ENCODE measurements at places on chromosomes 1 and 21.

- no peak for DNase-seq
Measured at GRCh38 chr1:94621395-94621794, 79.8 kb upstream of the F3 start.

DNA sequence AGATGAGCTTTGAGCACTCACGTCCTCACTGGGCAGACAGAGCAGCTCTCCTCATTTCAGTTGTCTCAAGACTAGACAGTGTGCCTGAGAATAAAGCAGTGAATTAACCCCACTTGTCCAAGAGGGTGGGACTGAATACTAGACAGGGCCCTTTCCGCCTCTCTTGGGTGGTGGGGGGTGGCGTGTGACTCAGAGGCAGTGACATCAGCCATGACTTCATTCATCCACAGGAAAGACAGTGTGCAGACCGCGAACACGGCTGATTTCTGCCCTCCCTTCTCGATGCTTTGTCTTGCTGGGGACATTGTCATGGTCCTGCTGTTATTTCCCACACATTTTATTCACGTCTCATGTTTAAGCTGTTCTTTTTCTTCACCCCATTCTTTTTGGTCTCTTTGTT, 64.9 kb downstream of the FGGY start:
- DNase-seq = no peak

GRCh38 chr1:18922319-18922726, 20.0 kb upstream of the ALDH4A1 start:
- DNase-seq = no peak

GRCh38 chr1:16433030-16433429, 4.2 kb downstream of the SPATA21 start:
- no peak for DNase-seq

GRCh38 chr1:208272713-208273112, 28.5 kb upstream of the PLXNA2 start:
- no peak for DNase-seq

Data from CD8-positive, alpha-beta T cell (primary cell).